Trophoblast cell (in vitro differentiated cells and primary cell): ENCODE measurements at places on chromosomes 5 and 9.
A peak's percentile ranks its signal among the peaks of the same experiment; 100 is the strongest.

DNA sequence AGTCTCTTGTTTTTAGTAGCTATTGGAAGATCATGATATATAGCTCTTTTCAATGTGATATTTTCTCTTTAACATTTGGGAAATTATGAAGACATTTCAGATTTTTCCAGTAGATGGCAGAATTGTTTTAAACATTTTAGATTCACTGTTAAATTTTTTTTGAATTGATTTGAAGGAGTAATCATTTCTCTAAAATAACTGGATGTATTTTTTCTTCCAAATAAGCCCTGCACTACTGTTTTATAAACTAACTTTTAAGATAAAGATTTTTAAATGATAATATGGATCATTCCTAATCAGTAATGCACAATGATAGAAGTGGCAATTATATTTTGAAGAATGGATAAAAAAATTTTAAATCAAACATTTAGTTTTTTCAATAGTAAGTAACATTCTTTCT, 14.2 kb downstream of the NDUFAF2 start:
- no peak overlapping the region for H3K4me3 ChIP-seq
- H3K27ac ChIP-seq = no peak overlapping the region
- no peaks in the 10 kb centered on the region for H3K36me3 ChIP-seq

GRCh38 chr5:5542654-5543053, 120.2 kb downstream of the ICE1 start:
- no peak for DNase-seq
- H3K4me1 ChIP-seq = no peaks in the 10 kb centered on the region
- H3K27ac ChIP-seq = no peak overlapping the region
- H3K27me3 ChIP-seq = no peaks in the 10 kb centered on the region
- H3K4me3 ChIP-seq = no peak overlapping the region

DNA sequence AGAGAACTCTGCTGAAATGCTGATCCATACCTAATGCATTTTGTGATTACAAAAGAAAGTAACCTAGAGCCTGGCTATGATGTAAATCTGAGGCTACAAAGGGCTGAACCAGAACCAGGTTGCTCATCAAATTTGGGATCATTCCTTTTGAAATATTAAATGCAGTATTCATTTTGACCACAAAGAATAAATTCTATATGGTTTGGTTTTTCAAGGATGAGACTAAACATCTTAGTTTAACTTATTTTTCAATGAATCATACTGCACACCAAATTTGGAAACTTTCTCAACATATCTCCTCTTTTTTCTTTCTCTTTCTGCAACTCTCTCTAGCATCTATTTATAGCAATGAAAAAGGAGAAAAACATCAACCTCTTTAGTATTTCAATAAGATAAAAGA, 46.5 kb downstream of the CEMIP2 start:
- no peaks in the 10 kb centered on the region for H3K27me3 ChIP-seq
- H3K27ac ChIP-seq = no peak overlapping the region
- DNase-seq = no peak
- H3K4me3 ChIP-seq = no peak overlapping the region
- H3K4me1 ChIP-seq = no peaks in the 10 kb centered on the region

GRCh38 chr5:2515180-2515764, 236.2 kb downstream of the IRX2 start:
- H3K36me3 ChIP-seq = no peaks in the 10 kb centered on the region
- no peaks in the 10 kb centered on the region for H3K4me1 ChIP-seq
- no peak overlapping the region for H3K27ac ChIP-seq
- H3K27me3 ChIP-seq = no peaks in the 10 kb centered on the region

DNA sequence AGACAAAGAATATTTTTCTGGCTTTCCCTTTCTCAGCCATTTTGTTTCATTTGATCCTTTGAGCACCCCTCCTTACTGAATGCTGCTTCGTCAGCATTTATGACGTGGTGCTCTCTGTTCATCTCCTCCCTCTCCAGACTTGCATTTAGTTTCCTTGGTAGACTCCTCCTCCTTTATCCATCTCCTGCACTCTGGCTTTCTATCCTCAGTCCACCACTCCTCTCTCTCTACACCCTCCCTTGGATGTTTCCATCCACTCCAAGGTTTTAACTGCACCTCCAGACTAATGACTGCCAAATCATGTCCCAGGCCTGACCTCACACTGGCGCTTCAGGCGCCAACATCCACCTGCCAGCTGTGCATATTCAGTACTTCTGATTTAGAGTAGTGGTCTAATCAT, 245.4 kb downstream of the RAB3C start:
- no peaks in the 10 kb centered on the region for H3K36me3 ChIP-seq
- H3K27ac ChIP-seq = no peak overlapping the region
- H3K4me3 ChIP-seq = no peak overlapping the region

DNA sequence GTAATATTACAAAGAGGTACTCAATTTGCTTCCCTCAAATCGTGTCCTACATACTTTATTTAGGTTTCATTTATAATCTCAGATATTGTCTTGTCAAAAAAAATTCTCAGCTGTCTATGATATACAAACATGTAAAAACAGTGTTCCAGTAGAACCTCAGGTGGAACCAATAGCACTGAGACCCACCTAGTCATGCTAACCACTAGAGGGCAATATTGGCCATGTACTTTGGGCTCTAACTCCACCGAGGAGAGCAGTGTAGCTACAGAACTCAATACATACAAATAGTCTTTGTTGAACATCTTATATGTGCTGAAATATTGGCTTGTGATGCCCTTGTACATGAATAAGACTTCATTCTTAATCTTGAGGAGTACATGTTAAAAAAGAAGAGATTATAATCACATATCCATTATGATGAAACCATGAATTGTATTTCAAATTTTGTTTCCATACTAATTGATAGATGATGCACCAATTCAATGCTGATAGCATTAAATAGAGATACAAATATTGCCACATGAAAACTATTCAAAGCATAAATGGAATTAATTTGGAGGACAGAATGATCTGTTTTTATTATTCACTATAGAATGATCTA, 71.2 kb upstream of the CNTLN start:
- DNase-seq = peak; percentile 81
- H3K27me3 ChIP-seq = no peaks in the 10 kb centered on the region
- no peak overlapping the region for H3K4me3 ChIP-seq
- H3K27ac ChIP-seq = no peak overlapping the region
- no peaks in the 10 kb centered on the region for H3K36me3 ChIP-seq

- no peaks in the 10 kb centered on the region for H3K27me3 ChIP-seq
- no peak overlapping the region for H3K27ac ChIP-seq
- no peak overlapping the region for H3K4me3 ChIP-seq
- peaks cover 17% of the 10 kb centered on the region for H3K36me3 ChIP-seq
Measured at GRCh38 chr9:87684627-87685219, 41.2 kb upstream of the CTSL start.

DNA sequence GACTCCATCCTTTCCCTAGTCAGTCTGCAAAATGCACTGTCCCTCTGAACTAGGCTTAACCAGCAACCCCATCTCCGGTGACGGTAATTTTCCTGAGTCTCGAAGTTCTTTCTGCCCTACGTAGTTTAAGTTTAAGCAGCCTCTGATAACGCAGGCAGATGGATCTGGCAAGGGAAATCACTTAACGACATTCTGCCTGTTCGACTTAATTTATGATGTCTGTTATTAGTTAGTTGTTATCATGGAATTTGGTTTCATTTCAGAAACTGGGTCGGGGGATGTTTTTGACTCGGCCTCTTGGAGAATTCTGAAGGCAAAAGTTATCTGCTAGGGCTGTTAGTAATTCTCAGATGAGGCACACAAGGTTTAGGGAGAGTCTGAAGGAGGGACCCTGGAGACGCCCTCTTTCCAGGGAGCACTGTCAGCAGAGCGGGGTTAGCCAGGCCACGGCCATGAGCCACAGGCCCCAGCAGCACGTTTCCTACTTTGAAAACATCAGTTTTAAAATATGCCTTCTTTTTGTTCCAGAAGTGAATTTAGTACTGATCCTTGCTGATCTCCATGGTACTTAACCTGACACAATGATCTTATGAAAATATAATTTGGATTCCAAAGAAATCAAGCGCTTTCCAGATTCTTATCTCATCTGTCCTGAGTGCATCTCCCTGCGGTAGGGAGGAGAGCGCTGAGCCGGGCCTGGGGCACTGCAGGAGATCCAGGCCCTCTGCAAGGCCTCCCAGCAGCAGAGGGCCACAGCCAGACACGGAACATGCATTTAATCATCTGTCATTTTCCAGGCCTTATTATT, 171.0 kb upstream of the OTULINL start:
- peaks cover 52% of the 10 kb centered on the region for H3K36me3 ChIP-seq
- no peak for DNase-seq
- H3K27me3 ChIP-seq = no peaks in the 10 kb centered on the region
- no peaks in the 10 kb centered on the region for H3K4me1 ChIP-seq

DNA sequence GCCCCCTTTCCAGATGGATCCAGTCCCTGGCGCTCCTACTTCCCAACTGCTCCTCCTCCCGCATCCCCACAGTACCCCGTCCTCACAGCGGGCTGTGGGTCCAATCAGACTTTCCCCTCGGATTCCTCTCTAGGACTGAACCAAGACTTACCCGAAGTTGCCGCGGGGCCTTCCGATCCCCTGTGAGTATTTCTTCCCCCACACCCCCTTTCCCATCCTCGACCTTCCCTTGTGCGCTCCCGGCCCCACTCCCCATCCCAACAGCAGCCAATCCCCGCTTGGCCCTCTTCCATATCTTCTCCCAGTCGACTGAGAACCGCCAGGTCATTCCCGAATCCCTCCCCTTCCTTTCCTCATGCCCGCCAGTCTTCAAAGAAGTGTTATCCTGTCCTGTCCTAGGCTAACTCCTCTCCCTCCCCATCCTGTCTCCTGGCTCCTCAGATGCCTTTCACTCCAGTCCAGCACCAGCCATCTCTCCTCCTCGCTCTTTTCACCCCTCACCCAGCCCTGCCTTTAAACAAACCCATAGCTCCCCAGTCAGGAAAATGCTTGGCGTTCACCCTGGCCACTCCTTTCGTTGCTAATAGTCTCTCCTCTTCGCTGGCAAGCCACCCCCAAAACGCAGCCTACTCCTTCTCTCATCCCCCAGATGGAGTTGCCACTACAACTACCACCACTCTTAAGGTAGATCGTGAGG, 646 bp downstream of the SWI5 start:
- H3K4me3 ChIP-seq = peak overlapping the region; percentile 80
- H3K27me3 ChIP-seq = no peaks in the 10 kb centered on the region
- H3K27ac ChIP-seq = peak overlapping the region; percentile 23
- H3K36me3 ChIP-seq = peaks cover 12% of the 10 kb centered on the region
- peaks cover 21% of the 10 kb centered on the region for H3K4me1 ChIP-seq

DNA sequence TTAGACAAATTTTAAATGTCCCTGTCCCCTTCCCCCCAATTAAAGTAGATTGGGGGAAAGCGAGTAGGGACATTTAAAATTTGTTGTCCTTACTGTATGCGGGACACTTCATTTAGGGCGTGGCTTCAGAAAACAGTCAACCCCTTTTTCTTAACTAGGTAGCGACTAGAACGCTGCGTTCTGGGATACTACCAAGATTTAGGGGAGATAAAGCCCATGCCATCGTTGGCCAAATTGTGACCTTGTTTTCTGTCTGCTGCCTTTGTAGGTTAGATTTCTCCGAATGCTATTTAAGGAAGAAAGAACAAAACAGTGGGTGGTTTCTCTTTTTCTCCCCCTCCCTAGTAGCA, 1.2 kb downstream of the CKS2 start:
- DNase-seq = no peak
- H3K27me3 ChIP-seq = no peaks in the 10 kb centered on the region
- peaks cover 5% of the 10 kb centered on the region for H3K4me1 ChIP-seq
- H3K36me3 ChIP-seq = no peaks in the 10 kb centered on the region
- H3K4me3 ChIP-seq = peak overlapping the region; percentile 56
- no peak overlapping the region for H3K27ac ChIP-seq

DNA sequence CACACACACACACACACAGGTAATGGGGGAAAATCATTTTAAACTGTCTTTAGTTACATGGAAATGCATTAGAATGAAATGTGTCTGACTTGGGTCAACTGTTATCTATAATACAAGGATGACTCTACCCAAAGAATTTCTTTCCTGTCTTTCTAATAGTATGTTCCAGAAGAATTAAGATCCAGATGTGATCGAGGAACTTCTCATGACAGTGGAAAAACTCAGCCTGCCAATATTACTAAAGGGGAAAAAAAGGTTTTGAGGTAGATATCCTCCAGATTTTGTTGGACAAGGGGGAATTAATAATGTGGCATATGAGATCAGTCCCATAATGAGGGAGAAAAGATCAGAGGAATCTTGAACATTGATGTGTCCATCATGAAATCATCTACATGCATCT, 190.6 kb upstream of the MAP3K1 start:
- H3K36me3 ChIP-seq = peaks cover 2% of the 10 kb centered on the region
- no peaks in the 10 kb centered on the region for H3K27me3 ChIP-seq
- no peak overlapping the region for H3K4me3 ChIP-seq
- DNase-seq = no peak
- no peaks in the 10 kb centered on the region for H3K4me1 ChIP-seq

- no peaks in the 10 kb centered on the region for H3K4me1 ChIP-seq
- no peak for DNase-seq
- no peak overlapping the region for H3K4me3 ChIP-seq
- H3K36me3 ChIP-seq = no peaks in the 10 kb centered on the region
- no peak overlapping the region for H3K27ac ChIP-seq
Measured at GRCh38 chr5:84191281-84191680, 193.4 kb downstream of the EDIL3 start.

DNA sequence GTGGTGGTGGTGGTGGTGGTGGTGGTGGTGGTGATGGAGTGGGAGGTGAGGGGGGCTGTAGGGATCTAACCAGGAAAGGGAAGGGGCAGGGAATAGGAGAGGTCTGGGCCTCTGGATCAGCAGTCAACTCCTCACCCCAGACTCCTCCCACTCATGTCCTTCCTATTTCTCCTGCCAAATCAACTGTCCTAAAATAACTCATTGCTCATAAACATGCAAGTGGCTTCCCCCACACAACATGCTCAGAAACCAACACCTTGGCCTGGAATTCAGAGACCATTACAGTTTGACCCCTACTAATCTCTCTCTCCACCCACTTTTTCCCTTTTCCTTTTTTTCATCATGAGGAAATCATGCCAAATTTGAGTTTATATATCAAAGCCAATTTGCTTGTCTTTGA, 8.4 kb upstream of the FSD1L start:
- no peak overlapping the region for H3K4me3 ChIP-seq
- H3K4me1 ChIP-seq = no peaks in the 10 kb centered on the region
- H3K27me3 ChIP-seq = no peaks in the 10 kb centered on the region
- H3K27ac ChIP-seq = no peak overlapping the region

GRCh38 chr9:116939614-116940013, 252.5 kb downstream of the TRIM32 start:
- H3K4me3 ChIP-seq = no peak overlapping the region
- no peaks in the 10 kb centered on the region for H3K4me1 ChIP-seq
- no peaks in the 10 kb centered on the region for H3K27me3 ChIP-seq
- peak; percentile 96 for DNase-seq
